CD8-positive, alpha-beta memory T cell (primary cell): ENCODE measurements at places on chromosomes 5 and 9. TPM values are rescaled to one million over a fixed set of nuclear protein-coding genes. Genes with fewer than 3 reads are reported as not detected.

- DNase-seq: no peak
These were observed 607 bp downstream of the PCSK1 start for GRCh38 chr5:96432216-96433065.

DNA sequence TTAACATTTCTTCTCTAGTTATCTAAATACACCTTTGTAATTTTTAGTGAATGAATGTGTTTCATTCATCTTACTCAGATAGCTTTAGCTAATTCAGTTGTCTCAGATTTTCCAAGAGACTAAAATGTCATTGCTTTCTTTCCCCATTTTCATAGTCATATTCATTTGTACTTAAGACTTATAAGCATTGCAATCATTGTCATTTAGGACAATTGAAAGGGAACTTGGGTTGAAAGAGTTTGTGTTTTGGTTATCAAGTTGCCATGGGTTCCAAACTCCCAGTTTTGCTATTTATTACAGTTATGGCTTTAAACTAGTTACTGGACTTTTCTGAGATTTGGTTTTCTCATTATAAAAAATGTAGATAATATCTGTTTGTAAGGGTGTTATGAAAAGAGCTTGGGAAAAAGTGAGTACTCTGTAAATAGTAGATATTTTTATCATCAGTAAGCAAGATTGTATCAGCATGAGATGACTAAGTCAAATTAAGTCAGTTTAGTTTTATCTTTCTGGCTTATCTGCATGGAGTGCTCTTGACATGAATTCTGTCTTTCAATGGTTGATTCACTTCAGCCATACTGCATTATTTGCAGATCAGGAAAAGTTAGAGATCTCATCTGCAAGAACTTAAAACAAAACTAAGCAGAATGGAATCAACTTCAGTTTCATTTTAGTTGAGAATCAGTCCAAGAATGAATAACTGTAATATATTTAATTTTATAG lies 107.5 kb downstream of the PBX3 start:
- DNase-seq: no peak

- DNase-seq: no peak
These were observed 46.8 kb upstream of the ANKRD55 start for GRCh38 chr5:56279979-56280378.

DNA sequence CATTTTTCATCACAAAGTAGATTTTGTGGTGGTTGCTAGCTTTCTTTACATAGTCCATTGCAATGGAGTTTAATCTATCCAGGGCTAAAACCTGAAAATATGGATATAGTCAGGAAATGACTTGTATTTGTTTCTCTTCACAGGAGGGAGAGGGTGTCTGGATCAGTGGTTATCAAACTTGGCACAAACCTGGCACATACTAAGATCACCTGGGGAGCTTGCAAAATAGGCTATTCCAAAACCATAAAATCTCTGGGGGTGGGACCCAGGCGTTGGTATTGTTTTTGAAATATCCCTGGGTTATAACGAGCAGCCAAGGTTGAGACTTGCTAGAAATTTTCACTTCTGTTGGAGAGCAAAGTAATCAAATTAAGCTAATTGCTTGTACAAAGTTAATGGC lies 179.9 kb downstream of the PCSK1 start:
- DNase-seq: no peak

DNA sequence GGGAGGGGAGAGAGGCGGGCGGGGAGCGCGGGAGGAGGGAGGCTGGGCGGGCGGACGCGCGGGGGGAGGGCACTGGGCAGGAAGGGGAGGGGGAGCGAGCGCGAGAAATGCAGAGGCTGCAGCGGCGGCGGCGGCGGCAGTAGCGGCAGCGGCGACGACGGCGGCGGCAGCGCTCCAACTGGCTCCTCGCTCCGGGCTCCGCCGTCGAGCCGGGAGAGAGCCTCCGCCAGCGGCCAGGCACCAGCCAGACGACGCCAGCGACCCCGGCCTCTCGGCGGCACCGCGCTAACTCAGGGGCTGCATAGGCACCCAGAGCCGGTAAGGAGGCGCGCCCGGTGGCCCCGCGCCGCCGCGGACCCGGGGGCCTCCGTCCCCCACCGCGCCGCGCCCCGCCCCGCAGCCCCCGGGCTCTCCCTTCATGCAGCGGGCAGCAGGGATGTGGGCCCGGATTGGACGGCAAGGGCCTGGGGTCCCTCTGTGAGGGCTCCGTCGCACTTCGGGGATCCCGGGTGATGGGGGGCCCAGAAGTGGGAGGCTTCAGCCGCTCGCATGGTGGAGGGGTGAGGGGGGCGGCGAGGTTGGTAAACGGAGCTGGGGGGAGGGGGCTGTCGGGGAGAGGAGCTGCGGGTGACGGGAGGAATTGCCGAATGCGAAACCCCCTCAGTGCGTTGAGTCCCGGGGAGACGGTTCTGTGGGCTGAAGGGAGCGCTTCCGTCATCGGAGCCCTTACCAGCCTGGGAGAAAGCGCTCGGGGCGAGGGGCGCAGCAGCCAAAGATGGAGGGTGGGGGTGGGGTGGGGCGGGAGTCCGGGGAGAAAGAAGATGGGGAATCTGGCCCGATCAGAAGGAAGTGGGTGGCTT lies at the start of gene BASP1:
TSS of gene BASP1 (plus strand) at position 139 of the 860 bp plus-strand sequence. CDS start 57,586 bp downstream, outside the sequence.
- DNase-seq: no peak

GRCh38 chr5:119402081-119402480 lies 46.3 kb downstream of the TNFAIP8 start:
- no peak for DNase-seq

DNA sequence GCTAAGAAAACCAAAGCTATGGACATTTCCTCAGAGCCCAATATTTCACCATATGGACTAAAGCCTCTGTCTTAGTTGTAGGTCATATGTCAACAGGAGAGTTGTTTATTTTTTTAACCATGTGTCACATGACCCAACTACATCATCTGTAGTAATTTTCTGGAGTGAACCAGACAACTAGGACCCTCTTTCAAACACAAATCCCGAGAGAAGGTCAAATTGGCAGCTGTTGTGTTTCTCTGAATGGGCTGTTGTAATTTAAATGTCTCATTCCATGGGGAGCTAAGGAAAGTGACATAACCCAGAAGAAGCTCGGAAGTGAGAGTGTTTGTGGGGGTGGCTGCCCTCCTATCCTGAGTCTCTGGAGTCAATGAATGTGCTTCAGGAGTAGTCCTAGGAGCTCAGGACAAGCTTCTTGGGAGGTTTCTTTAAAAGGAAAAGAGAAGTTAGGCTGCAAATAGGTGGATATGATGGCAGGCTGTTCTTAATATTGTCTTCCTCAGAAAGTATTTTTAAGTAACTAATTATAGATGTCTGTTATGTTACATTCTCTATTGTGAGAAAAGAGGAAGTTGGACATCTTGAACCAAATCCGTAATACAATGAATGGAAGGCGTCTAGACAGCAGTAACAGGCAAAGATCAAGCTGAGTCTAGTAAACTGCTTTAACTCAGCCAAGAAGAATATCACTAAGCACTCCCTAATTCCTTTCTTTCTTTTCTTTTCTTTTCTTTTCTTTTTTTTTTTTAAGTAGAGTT lies 50.1 kb downstream of the TMEM167A start:
- DNase-seq: no peak

DNA sequence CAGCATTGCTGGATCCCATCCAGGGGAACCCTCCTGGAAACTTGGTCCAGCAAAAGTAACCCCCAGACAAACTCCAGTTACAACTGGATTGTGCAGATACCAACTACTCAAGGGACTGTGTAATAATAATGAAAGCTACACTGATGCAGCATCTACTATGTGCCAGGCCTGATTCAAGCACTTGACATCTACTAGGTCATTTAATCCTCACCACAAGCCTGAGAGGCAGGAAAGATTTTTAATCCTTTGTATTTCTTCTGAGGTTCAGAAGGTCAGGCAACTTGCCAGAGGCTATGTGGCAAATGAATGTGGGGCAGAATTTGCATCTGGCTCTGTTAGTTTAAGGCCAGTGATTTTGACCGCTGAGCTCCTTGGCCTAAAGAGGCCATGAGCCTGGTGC lies 29.5 kb upstream of the FOXI1 start:
- no peak for DNase-seq

GRCh38 chr9:91191411-91192380 lies 170.0 kb downstream of the AUH start:
- DNase-seq: no peak

- no peak for DNase-seq
These were observed 185.7 kb downstream of the PLK2 start for GRCh38 chr5:58274191-58274590.

DNA sequence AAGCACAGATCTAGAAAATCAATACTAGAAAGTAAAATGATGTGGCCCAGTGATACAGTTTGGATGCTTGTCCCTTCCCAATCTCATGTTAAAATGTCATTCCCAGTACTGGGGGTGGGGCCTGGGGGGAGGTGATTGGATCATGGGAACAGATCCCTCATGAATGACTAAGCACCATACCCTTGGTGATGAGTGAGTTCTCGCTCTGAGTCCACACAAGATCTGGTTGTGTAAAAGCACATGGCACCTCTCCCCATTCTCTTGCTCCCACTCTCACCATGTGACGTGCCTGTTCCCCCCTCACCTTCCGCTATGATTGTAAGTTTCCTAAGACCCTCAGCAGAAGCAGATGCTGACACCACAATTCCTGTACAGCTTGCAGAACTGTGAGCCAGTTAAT lies 234.2 kb upstream of the CDH6 start:
- DNase-seq: no peak

DNA sequence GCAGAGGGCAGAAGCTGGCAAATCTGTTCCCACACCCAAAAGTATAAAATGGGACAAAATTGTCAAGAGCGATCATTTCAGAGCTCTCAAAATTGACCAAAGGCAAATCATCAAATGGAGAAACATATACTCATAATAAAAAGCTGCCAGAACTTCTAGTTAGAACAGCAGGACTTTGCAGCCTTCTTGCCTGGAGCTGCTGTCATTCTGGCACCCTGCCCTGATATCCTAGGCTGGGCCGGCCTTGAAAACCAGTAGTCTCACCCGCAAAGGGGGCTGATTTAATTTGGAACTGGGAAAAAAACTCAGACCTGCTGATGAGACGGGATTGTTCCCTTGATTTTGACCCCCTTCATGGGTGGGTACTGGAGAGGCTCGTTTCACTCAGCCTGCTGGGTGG lies 18.5 kb downstream of the OR2V1 start:
- DNase-seq: no peak

DNA sequence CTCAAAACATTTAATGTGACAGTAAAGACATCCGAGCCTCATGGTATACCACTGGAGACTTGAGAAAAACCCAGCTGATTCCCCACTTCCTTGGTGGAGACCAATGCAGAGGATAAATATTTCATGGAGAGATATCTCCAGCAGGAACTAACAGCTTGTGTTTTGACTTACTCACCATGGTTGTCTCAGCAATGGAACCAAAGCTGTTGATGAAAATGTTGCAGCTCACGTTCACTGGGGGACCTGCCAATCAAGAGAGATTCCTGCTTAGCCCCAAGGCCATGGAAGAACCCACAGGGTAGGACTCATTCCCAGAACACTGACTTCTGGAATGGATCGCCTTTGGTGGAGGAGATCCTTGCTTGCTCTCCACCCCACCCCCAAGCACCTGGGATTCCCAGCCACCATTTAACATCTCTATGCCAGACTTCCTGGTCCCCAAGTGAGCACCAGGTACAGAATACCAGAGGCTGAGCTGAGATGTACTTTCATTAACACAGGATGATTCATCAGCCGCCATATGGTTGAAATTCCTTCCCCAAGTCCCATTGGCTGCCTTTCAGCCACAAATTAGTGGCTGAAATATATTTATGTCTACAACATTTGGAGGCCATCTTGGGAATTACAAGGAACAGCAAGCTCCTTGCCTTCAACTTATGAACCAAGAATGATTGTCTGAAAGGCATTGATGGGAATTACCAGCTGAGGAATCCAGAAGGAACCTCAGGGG lies 37.9 kb downstream of the GLRA1 start:
- no peak for DNase-seq

GRCh38 chr5:135030123-135030955 lies 3.7 kb downstream of the PITX1 start:
- DNase-seq: no peak

GRCh38 chr9:5442400-5443011 lies 4.8 kb upstream of the PLGRKT start:
- no peak for DNase-seq

- DNase-seq: no peak
These were observed 350.6 kb downstream of the SH3GL2 start for GRCh38 chr9:17929506-17929905.

GRCh38 chr5:24649531-24649930 lies 4.8 kb upstream of the CDH10 start:
- DNase-seq: no peak

GRCh38 chr9:113738893-113739604 lies 137.1 kb upstream of the ZNF618 start:
- peak; percentile 48 for DNase-seq

- no peak for DNase-seq
These were observed 379.7 kb downstream of the TMEM38B start for GRCh38 chr9:106074006-106074405.

DNA sequence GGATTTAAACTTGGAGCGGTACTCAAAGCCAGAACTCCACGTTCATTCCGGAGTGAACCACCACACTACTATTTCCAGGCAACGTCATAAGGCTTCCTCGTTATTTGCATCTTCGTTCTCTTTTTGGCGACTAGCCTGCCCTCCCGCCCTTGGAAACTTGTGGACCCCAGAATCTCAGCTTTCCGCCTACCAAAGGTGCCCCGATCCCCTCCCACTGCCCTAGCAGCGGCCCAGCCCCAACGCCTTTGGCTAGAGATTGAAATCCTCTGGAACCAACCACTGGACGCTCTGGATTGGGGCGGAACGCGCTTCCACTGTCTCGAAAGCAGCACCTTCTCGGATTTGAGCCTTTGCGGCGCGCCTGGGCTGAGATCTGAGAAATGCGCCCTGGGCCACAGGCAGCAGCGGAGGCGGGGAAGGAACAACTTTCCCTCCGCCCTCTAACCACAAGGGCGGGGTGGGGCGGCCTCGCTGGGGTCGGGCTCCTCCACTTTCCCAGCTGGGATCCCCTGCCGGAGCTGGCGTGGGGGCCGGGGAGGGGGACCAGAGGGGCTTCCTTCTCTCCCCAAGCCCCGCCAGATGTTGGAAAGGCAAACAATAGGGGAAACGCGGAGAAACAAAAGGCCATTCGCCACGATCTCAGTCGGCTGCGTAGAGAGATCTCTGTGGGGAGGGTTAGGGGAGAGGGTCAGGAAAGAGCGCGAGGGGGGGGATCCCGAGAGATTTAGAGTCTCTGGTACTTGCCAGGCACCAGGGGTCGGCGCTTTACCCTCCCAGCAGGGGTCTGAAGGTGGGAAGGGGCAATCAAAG lies 1.3 kb downstream of the MOB3B start:
- peak; percentile 34 for DNase-seq

Gene RMRP
- total RNA-seq: 7,718 TPM

Gene GRM6
- total RNA-seq: not detected

Gene FOXD4L3
- not detected for total RNA-seq

Gene PRR7
- 14.7 TPM for total RNA-seq

Gene NEUROG1
- total RNA-seq: not detected

Gene FGFR4
- 0.42 TPM for total RNA-seq

Gene CARD19
- 43.6 TPM for total RNA-seq
